ENCODE measurements at places on chromosomes 12 and 14.

GRCh38 chr12:109702111-109702841 lies 11.3 kb upstream of the FAM222A start:
- DNase-seq = no peak

DNA sequence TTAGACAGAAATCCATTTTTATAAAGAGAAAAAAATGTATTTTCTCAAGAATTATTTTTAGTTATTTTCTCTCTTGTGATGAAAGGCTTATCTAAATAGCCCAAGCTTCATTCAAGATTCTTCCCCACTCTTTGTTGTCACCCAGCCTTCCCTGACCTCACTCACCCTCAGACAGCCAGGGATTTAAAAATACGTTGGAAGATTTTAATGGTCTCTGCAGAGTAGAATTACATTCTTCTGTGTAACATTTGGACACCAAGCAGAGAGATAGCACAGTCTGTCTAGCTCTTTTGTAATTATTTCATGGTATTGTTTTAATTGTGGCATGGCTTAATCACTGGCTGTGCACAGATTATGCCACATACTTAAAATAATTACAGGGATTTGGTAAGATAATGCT lies 130.3 kb downstream of the IGF1 start:
- DNase-seq = no peak

DNA sequence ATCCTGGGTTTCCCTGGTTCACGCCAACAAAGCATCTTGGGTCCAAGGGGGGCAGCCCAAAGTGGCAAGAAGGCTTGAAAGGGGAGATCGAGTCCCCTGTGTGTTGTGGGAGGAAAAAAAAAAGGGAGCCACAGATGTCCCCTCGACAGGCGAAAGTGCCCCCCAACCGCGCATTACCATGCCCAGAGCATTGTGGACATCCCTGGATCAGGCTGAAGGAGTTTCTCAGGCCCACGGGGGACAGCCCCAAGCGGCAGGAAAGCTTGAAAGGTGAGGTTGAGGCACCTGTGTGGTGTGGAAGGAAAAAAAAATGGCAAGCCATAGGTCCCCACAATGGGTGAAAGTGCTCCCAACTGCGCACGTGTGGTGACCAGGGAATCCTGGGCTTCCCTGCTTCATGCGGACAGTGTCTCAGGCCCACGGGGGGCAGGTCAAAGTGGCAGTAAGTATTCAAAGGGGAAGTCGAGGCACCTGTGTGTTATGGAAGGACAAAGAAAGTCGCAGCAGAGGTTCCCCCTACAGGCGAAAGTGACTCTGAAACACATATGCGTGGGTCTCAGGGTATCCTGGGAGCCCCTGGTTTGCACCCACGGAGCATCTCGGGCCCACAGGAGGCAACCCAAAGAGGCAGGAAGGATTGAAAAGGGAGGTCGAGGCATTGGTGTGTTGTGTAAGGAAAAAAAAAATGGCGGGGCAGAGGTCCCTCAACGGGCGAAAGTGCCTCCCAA lies 580.1 kb downstream of the ALG10 start:
- no peak for DNase-seq

DNA sequence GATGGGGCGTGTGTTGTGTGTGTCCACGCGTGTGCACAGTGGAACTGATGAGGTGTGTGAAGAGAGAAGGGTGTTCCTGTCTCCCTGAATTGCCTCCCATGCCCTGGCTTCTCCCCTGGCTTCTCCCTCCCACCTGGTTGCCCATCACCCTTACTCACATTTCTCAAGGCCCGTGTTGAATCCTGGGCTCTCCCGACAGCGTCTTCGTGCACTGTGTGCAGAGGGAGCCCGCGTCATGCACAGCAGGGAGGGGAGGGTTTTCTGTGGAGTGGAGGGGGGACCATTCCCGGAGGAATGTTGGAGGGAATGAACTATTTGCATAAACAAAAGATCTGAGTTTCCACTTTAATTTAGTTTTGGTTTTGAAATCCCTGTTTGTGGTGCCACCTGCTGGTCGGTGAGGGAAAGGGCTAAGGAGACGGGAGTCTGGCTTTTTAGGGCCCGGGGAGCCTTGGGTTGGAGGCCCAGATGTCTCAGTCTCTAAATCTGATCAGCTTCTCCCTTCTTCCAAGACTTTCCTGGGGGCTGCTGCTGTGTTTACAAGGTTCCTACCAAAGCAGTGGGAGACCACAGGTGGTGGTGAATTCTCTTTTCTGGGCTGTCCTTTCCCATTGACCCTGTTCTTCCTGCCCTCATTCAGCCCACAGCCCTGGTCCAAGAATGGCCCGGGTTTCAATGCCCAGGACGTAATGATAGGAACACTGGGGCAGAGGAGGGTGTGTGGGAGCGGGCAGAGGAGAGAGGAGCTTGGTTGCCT lies at the start of gene C1R:
TSS of gene C1R (minus strand) at position 217 of the 757 bp plus-strand sequence. CDS start at position 160, 57 bp downstream.
- peak; percentile 12 for DNase-seq

GRCh38 chr12:532908-533565 lies 73.3 kb downstream of the B4GALNT3 start:
- DNase-seq = no peak

DNA sequence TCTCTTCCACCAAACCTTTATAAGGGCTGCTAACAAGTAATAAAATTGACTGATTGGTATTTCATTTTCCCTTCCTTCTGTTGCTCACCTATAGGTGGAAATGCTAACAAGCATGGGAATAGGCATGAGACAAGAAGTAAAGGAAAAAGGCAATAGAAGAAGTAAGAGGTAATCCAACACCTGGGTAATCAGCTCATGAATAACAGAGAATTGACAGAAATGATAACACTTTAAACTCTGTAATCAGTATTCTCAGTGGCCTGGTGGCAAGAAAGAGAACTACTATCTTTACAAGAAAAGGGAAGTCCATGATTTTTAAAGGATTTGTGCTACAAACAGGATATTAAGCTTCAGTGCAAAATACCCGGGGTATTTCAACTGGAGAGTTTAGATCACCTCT lies 737.8 kb downstream of the RERGL start:
- DNase-seq = no peak

- no peak for DNase-seq
These were observed 19.7 kb upstream of the NGB start for GRCh38 chr14:77290705-77291104.

DNA sequence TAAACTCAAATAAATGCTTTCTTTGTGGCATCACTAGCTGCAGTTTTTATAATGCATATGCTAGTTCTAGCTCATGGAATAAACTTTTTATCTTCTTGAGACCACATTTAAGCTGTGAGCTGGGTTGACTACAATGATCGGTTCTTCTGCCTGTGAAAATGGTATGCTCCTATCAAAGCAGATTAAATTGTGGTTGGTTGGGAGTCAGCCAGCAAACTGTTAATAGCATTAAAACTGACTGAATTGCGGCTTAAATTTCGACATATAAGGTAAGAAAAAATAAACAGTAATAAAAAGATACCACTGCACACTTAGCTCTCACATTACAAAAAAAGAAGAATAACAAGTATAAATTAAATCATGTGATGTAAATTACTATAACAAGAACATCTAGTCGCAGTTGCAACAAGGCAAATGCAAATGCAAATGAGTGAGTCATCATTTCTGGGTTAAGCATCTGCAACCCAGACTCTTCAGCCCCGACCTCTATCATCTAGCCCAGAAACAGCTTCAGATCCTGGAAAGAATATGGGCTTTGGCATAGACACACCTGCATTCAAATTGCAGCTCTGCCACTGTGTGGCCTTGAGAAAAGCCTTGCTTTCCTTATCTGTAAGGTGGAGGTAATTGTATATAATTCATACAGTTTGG lies 19.8 kb upstream of the DHRS7 start:
- DNase-seq = no peak

- no peak for DNase-seq
These were observed 485.0 kb downstream of the PRKD1 start for GRCh38 chr14:29442696-29443095.

- DNase-seq = no peak
These were observed 146.9 kb downstream of the NTF3 start for GRCh38 chr12:5578775-5579174.

DNA sequence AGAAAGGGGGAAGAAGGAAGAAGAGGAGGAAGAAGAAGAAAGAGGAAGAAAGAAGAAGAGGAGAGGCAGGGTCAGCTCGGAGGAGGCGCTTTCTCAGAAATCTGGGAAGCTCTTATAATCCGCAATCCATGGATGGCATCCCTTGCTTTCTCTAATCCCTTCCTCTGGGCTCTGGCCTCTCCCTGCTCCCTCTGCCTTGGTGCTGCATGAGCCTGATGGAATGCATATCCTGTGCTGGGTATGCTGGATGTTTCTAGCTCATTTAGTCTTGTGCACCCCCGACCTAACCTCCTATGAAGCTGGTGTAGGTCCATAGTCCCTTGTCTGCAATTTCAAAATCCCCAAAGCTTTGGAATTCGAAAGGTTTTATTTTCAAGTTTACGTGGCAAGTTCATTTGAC lies 94.2 kb upstream of the MYL2 start:
- DNase-seq = no peak

DNA sequence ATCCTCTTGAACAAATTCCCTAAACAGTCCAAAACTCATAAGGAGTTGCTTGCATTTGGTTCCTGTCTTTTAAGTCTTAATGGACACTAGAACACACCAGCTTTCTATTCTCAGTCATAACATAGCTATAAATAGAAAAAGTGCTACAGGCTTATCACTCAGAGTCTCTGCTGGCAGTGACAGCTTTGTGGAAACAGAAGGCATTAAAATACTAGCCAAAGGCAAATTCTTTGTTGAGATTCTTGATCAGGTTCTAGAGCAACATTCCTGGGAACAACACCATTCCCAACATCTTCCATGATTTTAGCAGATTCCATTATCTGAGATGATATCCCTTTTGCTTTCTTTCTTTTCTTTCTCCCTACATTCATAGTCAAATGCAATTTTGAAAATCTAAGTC lies 207.7 kb upstream of the PLEKHG7 start:
- no peak for DNase-seq

DNA sequence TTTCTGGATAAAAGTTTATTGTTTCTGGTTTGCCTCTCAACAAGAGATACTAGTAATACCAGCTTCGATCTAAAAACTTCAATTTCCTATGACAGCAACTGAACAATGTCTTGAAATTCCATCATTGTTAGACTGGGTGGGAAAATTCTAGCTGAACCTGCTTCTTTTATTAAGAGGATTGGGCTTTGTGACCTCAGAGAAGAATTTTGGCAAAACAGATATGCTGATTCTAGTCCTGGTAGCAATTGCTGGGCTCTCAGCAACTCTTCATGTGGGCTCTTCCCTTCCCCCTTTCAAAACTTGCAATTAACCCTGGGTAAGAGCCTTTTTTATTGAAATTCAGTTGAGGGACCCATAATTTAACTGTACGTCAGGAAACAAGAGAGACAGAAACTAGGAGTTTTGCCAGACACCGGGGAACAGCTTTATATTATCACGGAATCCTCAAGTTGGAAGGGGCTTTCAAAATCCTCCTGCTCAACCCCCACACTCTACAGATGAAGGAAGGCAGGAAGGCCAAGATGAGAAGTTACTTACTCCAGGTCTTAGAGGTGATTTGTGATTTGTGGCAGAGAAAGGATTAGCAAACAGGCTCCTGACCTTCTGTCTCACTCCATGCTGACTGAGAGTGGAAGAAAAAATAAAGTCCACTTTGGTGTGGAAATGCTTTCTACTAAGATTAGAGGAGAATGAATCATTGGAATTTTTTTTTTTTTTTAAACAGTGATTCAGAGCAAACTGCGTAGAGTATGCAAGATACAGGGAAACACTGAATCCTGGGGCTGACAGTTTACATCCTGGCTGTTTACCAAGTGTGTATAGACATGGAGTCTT lies 239.0 kb upstream of the ATP2B1 start:
- no peak for DNase-seq

- no peak for DNase-seq
These were observed 12.9 kb downstream of the BTBD7 start for GRCh38 chr14:93319958-93320357.

GRCh38 chr12:113329022-113329790 lies 5.7 kb downstream of the SLC8B1 start:
- no peak for DNase-seq

DNA sequence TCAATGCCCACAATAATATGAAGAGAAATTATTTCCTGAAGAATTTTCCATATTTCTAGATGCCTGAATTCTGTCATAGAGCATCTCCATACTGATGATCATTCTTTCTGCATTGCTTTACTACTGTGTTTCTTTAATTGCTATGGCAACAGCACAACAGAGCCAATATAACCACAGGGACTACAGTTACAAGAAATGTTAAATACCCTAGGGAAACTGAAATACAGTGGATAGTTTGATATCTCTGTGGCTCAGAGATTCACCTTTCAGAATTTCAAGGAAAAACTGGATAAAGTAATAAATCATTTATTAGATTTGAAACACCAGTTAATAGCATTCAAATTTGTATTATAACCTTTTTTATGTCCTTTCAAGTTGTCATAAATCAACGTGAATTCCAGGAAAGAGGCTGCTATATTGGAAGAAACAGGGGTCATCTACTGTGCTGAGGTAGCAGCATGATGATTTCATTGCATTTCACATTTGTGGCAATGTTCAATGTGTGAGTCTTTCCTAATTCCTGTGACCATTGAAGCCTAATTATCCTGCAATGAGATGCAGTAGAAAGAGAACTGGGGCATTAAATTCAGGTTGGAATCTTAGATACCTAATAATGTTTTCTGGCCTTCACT lies 267.1 kb downstream of the LRFN5 start:
- DNase-seq = no peak

GRCh38 chr12:121365416-121366062 lies 13.3 kb upstream of the ANAPC5 start:
- no peak for DNase-seq

DNA sequence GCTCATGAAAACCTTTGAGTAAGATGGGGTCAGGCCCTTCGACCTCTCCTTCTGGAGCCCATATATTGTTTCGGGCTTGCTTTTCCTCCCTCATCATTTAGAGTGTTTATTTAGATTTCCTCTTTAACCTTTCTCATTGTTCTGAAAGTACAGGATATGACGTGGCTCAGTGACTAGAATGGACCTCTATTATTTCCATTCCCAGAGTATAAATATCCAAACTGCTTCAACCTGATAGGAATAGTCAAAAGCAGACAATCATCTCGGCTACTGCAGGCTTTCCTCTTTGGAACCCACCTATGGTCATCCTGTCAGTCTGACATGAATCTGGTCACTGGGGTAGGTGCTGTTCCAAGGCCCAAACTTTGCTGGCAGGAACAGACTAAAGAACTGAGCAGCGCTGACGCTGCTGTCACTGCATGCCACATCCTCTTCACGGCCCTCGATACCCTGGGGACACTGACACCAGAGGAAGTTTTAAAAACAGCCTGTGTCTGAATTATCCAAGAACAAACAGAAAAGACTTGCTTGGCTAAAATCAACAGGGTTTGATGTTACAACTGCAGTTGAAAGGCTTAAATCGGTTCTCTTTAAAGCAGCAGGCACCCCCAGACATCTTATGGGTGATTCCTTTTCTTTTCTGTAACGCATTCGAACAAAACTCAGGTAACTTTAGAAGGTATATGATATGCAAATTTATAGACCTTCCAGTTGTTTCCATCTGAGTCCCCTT lies 5.0 kb upstream of the DDX47 start:
- peak; percentile 11 for DNase-seq

- peak; percentile 2 for DNase-seq
These were observed 17.9 kb downstream of the DERA start for GRCh38 chr12:15928870-15929571.

GRCh38 chr14:61889914-61890351 lies 127.7 kb downstream of the SNAPC1 start:
- DNase-seq = no peak

Data from hippocampal formation (tissue), 2 donors.